ENCODE measurements at places on chromosomes 6 and 20.

DNA sequence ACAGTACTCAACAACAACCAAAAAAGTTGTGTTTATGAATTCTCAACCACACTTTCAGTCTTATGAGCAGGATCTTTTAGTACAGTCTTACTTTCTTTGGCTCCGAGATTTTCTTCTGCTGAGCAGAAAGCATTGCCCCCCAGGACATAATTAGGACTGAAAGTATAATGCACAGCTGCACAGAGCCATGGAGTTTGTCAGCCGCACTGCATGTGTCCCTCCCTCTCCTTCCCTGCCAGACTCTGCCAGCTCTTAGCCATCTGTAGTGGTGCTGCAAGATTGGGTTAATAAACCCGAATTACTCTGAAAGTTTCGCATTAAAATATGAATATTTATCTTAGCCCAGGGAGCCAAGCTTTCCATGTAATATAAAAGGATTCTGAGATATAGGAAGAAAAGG lies 179.6 kb upstream of the PTCHD4 start:
- no peak for DNase-seq

DNA sequence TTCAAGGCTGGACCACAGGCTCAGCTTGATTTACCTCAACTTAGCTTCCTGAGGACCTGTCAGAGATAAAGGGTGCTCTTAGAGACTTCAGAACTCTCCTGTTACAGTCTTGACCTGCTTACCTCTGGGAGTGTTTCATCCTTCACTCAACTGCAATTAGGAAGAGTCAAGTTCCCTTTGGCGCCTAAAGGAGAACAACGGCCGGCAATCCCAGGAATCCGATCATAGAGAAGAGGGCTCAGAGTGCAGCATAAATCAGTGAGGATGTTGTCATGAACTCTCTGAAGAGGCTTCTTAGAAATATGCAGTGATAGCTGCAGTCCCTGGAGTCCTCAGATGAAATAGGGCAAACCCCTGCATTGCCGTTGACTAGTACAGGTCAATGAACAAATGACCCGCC lies 36.4 kb downstream of the LYRM2 start:
- no peak for DNase-seq

DNA sequence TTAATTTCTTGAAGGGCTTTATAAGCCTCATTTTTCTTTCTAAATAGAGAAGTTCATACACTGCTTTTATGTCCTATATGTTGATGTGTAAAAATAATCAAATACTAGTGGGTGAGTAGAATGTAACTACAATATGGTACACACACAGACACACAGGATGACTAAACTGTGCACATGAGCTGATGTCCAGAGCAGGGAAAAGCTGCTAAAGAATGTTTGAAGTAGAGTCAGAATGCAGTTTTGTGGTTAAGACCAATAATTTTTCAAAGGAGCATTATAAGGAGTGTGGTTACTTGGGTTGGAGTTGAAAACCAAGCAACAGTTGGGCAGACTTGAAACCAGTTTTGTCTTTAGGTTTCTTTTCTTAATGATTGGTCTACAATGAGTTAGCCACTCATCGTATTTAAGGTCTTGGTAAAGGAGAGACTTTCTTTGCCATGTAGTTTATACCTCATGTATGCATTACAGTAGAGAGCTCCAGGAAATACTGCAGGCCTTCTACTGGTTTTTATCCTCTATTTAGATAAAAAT lies 196.6 kb downstream of the ESR1 start:
- DNase-seq, result no peak

DNA sequence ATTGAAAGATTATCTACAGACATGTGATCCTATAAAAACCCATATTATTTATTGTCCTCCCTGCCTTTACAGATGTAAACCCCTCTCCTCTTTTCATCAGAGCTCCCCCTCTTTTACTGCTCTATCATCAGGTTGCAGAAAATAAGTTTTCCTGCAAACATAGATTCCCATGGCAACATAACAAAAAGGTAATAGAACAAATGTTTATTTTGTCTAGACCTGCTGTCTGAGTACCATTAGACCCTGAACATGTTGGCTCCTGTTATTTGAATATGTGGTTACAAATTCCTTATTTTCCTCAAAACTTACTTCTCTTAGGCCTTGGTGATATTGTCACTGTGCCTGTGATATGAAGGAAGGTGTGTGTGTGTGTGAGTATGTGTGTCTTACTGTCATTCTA lies 11.5 kb downstream of the MAPK14 start:
- no peak for DNase-seq

DNA sequence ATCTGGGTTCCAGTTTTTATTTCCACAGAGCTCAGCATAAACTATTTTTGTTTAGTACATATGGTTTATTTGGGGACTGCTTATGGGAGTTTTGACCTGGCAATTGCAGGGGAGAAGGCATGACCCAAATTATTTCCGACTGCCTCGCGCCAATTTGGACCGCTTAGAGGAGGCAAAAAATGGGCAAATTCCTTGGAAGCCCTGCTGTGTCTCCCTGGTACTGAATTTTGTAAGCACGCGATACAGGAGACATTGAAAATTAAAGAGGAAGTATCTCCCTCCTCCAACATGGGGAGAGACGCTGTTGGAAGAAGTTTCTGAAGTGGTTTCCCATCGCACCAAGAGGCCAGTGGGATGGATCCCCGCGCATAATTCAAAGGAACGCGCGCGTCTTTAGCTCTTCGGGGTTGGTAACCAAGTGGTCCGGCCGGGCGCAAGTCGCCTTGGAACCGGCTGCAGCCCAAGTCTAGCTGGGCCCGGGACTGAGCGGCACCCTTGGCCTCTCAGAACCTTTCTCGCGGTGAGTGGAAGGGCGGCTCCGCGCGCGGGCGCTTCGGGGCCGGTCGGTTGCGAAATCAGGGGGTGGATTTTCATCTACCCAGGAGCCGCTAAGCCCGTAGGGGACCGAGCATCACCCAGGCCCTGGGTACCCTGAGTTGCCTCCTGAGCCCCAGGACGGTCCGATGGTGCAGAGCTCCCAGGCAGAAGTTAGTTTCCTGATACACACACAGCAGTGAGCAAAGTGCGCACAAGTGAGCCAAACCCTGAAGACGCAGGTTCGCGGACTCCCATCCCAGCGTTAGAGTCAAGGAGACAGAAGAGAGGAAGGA lies 6.2 kb downstream of the NKX2-2 start:
- no peak for DNase-seq

DNA sequence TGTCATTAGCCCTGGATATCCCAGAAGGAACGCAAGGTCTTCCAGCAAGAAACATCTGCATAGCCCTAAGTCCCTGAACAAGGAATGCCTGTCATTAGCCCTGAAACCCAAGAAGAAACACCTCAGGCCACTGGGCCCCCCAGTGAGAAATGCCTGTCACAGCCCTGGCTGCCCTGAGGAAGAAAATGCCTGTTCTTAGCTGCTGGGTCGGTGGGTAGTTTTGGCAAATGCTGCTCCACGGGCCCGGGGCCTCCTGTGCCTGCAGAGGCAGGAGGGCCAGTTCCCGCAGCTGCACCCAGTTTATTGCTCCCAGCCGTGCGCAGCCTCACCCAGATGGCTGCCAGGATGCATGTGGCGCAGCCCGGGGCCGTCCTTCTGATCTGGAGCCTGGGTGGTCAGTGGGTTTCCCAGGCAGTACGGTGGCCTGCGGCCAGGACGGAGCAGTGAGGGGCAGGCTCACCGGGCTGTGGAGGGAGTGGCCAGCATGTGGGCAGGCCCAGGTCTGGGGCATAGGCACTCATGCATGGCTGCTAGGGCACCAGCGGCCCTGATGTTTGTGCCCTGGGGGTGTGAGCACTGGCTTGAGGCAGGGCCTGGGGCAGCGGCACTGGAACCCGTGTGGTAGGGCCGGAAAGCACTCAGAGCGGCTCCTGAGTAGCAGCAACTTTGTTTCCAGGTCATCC lies 219.0 kb downstream of the ERMARD start:
- DNase-seq, result no peak

GRCh38 chr6:162026843-162027242 lies 700.7 kb downstream of the PRKN start:
- no peak for DNase-seq

GRCh38 chr6:141248021-141248799 lies 884.5 kb upstream of the GJE1 start:
- DNase-seq, result no peak

DNA sequence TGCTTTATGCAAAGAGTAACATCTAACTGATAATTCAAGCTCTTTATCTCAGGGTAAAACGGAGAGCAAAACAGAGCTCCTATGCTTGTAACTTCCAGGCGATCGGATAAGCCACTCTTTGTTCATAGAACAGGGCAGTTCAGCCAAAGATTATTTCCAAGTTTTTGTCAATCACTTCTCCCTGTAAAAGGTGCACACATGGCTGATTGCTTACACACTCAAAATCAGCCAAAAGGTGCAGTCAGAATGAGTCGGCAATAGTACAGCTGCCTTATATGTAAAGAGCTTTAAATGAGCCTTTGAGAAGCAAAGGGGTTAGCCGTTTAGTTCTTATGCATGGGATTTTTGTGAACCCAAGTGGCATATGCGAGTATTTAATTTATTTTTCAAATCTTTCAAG lies 449.6 kb upstream of the POU3F2 start:
- no peak for DNase-seq

GRCh38 chr20:59082077-59082740 lies 39.6 kb upstream of the PRELID3B start:
- no peak for DNase-seq

DNA sequence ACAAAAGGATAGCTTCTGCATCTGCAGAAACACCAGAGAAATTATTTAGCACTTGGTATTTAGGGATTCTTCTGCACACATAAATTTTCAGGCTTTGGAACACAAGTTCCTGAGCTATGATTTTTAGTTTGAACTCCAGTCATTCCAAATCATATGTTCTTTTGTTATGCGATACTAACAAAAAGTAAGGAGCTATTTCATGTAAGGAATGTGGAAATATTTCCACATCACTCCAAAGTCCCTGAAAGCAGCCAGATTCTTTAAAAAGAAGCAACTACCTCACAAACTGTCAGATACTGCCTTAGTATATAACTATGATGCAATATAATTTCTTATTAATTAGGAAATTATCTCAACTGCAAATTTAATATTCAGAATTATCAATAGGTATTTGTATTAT lies 106.9 kb downstream of the RNGTT start:
- no peak for DNase-seq

- no peak for DNase-seq
These were observed 50.1 kb upstream of the DEK start for GRCh38 chr6:18314317-18314997.

GRCh38 chr6:14767226-14767625 lies 478.6 kb upstream of the JARID2 start:
- DNase-seq, result no peak

- no peak for DNase-seq
These were observed 122.2 kb upstream of the MARCKS start for GRCh38 chr6:113734982-113735381.

- no peak for DNase-seq
These were observed 4.9 kb downstream of the PKIG start for GRCh38 chr20:44587035-44587980.

DNA sequence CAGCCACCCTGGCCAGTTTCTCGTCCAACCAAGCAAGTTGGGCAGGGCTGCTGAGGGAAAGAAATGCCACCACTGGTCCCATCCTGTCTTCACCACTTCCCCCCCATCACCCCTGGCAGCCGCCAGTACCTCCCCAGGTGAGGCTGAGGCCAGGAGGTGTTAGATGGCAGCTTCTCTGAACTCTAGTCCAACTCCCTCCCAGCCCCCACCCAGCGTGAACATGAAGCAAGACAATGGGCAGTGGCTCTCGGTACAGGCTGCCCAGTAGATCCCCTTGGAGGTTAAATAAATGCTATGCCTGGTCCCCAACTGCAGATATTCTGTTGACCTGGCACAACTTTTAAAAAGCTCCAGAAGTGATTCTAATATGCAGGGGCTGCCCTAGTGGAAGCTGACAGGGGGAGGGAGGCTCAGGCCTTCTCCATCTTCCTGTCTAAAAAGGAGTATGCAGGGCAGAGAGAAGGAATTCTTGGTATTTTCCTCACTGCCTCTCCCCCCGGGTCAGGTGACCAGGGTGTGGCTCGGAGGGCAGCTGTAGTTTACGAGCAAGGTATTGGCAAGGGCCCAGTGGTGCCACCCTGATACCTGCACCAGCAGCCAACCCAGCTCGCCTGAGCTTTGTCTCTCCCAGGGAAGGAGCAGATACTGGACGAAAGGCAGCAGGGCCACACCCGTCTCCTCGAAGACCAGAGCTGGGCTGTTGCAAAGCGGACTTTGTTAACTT lies 25.7 kb downstream of the KCNK5 start:
- no peak for DNase-seq

- no peak for DNase-seq
These were observed 16.6 kb upstream of the SCUBE3 start for GRCh38 chr6:35197196-35197595.

GRCh38 chr6:24558516-24558915 lies 63.7 kb downstream of the ALDH5A1 start:
- no peak for DNase-seq

GRCh38 chr6:11412011-11412424 lies 125.5 kb upstream of the TMEM170B start:
- no peak for DNase-seq

GRCh38 chr6:87675004-87675681 lies 26.9 kb downstream of the AKIRIN2 start:
- DNase-seq, result peak; percentile 25

DNA sequence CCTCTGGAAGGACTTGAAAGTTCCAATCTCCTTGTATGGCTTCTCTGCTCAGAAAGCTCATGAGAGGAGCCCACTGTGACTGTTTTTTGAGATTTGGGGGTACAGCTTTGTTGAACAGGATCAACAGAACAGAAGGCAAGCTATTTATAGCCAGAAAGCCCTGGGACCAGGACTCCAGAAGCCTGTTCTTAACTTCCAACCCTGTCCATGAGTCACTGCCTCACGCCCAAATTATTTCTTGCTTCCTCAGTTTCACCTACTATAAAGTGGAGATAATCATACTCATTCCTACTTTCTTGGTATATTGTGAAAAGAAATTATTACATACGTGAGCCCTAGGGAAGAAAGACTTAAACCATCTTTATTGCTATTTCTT lies 100.9 kb upstream of the MARCKS start:
- no peak for DNase-seq

- DNase-seq, result peak; percentile 63
These were observed 47.8 kb upstream of the TRAF3IP2 start for GRCh38 chr6:111653434-111653833.

DNA sequence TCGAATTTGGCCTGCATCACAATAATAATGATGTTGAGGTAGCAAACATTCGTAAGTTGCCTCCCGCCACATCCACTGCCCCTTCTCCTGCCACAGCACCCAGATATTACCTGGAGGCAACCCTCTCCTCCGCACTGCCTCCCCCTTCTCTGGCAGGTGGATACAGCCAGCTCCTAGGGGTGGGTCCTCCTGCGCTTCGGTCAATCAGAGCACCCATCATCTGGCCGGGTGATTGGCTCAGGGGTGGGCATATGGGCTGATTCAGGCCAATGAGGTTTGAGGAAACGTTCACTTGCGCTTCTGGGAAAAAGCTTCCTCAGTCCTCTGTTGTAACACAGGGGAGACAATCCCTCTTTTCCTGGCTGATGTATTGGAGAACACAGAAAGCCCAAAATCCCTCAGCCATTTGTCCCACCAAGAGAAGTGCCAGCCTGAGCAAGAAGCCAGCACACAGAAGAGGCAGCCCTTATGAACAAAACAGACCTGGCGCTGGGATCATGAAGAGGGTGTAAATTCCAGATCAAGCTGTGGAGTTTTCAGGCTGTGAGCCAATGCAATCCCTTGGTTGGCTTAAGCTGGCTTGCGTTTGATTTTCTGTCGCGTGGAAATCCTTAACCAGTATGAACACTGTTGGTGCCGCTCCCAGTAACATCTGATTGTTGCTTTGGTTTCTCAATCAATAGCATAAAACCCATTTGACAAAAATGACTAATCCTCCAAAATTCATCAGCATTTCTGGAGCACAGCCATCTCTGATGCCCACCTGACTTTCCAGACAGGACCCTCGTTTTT lies 82.2 kb downstream of the PRDM1 start:
- no peak for DNase-seq

All from NCI-H345 (cell line).